ENCODE measurements at places on chromosomes 5 and 9. TPM values are rescaled to one million over a fixed set of nuclear protein-coding genes. Genes with fewer than 3 reads are reported as not detected.

TTC23L gene
- not detected for total RNA-seq

ADAMTS2 gene
- total RNA-seq = 34.4 TPM

FOXE1 gene
- total RNA-seq = not detected

LCP2 gene
- not detected for total RNA-seq

NTNG2 gene
- total RNA-seq = 0.58 TPM

ASB6 gene
- 30.3 TPM for total RNA-seq

SPATA31D4 gene
- total RNA-seq = not detected

CCT5 gene
- total RNA-seq = 498 TPM

SETX gene
- total RNA-seq = 25.9 TPM
